Activated gamma-delta T cell treated with anti-CD3 and anti-CD28 coated beads, Interleukin-2, amount 50 U/mL, for 16 hours (primary cell): ENCODE measurements at places on chromosomes 6 and 20.

DNA sequence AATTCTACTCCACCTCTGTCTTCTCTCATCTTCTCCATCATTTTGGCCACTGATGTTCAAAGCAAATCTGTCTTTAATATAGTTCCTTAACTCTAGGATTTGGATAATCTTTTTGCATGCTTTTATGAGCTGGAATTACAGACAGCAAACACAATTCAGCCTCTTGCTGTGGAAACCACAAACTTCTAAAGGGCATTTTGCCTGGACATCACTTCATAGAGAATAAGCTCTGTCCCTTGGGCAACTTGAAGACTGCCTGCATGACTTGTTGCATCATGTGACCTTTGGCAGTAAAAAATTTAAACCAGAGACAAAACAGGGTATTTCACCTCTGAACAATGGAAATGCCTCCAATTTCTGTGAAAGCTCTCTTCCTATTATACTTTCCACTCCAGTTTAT is 74.1 kb upstream of the HDDC2 start:
- DNase-seq = no peak

GRCh38 chr6:154578004-154578559 is 67.6 kb upstream of the CNKSR3 start:
- DNase-seq = no peak

DNA sequence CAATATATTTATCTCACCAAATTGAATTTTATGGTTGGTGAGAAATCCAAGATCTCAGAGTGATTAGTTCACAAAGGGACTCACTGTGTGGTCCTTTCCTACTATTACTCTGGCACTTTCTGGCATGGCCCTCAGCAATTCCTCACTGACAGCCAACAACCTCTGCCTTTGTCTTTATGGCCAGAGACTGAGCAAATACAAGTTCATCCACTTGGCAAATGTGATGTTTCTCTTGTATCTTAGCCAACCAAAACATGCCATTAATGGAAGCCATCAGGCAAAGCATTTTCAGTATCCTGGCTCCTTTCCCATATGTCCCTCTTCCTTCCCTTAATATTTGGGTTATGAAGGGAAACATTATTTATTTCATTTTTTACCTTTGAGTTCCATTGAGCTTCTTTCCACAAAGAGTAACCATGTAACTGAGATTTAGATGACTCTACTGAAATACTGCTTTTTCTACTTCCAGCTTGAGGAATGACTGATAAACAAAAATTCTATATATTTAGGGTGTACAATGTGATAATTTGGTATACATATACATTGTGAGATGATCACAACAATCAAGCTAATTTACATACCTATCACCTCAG is 30.8 kb upstream of the SMLR1 start:
- no peak for DNase-seq

DNA sequence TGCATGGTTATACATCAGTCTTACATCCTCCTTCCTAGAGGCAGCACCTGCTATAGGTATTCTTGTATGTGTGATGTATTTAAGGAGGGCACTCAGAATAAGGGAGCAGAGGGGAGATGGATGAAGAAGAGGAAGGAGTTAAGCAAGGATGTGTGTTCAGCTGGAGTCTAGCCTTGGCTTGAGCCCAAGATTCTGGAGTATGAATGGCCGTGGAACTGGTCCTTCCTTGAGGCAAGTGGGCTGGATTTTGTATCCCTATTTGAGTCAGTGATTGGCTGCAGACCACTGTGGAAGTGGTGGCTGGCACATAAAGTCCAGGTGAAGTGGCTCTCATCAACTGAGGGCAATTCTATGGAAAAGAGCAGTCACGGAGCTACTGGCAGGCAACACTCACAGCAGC is 112.0 kb upstream of the RNF24 start:
- DNase-seq = no peak

DNA sequence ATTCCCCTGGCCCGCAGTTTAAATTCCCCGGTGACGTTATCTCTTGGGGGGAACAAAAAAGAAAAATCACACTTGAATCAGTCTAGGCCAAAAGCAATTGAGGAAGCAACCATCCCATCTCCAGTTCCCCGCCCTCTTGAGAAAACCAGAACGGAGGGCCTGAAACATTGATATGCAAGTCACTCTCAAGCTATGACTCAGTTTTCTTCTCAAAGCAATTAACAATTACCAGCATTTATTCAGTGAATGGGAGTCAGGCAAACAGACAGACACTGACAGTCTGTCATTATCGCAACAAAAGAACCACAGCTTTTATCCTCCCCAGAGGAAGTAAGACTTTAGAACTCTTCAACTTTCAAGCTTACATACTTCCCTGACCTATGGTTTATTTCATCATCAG is 100.9 kb downstream of the OPRM1 start:
- DNase-seq = no peak

DNA sequence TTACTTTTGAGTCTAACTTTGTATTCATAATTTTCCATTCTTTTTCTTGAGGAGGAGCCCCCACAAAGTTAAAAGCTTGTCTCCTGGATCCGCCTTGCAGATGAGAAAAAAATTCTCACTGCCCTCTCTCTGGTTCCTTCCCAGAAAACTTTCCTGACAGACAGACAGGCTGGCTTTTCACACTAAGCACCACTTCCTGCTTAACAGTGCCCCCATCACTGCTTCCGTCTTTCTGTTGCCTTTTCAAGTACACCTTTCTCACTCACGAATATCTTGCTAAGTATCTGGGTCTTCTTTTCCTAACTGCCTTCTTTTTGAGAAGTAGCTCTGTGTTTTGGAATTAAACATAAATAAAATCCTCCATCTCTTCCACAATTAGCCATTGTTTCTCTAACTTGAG is 19.8 kb upstream of the LMBRD1 start:
- DNase-seq = no peak

DNA sequence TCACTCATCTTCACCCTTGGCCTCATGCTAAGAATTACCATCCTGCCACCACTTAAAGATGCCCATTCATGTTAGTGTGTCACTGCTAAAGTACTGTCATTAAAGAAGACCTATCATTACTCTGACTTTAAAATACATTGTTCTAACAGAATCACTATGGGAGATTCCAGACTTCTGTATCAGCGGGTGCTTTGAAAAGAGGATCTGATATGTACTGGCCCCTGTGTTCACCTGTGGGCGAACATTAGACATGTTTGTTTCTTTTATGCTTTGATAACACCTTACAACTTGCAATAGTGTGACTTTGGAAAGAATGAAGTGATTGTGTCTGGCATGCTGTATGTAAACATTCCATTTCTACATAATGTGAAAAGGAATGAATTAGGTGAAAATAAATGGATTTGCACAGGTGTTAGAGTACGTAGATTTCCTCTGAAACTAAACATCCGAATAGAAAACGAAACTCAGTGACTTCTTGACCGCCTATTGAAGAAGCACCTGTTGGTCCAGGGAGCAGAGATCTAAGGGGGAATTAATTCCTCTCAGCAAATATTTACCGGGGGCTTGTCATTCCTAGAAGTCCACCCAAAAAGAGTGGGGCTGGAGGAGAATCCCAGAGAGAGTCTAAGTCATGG is 132.3 kb downstream of the CARMIL1 start:
- DNase-seq = no peak

DNA sequence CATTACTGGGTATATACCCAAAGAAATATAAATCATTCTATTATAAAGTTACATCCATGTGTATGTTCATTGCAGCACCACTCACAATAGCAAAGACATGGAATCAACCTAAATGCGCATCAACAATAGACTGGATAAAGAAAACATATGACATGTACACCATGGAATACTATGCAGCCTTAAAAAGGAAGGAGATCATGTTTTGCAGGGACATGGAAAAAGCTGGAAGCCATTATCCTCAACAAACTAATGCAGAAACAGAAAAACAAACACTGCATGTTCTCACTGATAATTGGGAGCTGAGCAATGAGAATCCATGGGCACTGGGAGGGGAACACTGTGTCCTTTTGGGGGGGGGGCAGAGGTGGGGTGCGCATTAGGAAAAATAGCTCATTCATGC is 50.9 kb upstream of the HLA-G start:
- no peak for DNase-seq

DNA sequence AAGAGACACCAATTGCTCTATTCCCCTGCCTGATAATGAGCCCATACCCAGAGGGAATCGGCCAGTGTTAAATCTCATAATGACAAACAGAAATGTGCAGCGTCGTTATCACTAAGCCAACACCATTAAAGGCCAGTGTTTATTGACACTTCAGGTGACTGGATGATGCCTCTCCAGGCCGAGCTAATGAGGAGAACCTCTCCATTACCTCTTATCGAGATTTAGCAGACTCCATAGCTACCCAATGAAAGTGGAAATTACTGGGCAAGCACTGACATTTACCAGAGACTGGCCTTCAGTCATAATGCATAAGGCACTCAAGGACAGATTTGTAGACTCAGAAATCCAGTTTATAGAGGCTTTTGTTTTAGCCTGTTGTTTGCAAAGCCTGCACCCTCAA is 669.5 kb downstream of the MAFB start:
- DNase-seq = no peak

GRCh38 chr6:144768551-144769075 is 483.5 kb downstream of the UTRN start:
- DNase-seq = no peak

DNA sequence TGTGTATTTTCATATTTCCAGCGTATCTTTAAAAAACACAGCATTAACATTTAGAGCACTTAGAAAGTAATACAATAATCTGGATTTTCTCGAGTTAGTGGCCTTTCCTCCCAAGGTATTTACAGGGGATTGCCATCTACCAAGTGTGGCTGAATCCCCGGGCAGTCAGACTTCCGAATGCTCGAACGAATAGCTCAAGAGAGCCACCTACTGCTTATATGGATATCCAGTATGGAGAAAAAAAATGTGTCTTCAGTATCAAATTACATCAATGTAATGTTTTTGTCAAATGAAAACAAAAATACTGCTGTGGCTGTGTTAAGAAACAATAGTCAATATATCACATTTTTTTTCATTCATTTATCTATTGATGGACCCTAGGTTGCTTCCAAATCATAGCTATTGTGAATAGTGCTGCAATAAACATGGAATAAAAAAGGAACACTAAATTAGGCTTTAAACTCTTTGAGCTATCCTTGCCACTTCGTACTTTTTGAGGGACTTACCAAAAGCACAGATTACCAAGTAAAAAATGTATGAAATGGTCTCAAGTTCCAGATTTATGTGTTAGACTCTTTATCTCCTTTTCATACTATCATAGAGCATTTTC is 654.5 kb upstream of the PTCHD4 start:
- no peak for DNase-seq

GRCh38 chr20:59398537-59399205 is 98.3 kb downstream of the EDN3 start:
- no peak for DNase-seq

- no peak for DNase-seq
These were observed 62.3 kb upstream of the KCNQ5 start for GRCh38 chr6:72559555-72559954.

DNA sequence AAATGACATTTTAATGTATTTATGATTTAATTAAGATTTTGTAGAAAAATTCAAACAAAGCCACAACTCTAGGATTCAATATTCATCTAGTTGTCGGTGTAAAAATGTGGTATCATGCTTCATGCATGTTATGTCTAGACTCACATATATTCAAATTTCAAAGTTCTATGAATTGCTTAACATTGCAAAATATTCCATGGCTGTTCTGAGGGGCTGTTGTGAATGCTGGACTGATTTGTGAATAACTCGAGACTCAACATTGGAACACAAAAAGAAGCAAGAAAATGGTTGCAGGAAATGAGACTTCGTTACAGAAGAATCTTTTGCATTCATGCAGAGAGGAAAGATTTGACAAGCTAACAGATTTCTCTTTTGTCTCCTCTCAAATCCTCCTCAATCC is 705.9 kb downstream of the DHX35 start:
- no peak for DNase-seq

GRCh38 chr20:53738945-53739798 is 145.5 kb upstream of the ZNF217 start:
- no peak for DNase-seq

DNA sequence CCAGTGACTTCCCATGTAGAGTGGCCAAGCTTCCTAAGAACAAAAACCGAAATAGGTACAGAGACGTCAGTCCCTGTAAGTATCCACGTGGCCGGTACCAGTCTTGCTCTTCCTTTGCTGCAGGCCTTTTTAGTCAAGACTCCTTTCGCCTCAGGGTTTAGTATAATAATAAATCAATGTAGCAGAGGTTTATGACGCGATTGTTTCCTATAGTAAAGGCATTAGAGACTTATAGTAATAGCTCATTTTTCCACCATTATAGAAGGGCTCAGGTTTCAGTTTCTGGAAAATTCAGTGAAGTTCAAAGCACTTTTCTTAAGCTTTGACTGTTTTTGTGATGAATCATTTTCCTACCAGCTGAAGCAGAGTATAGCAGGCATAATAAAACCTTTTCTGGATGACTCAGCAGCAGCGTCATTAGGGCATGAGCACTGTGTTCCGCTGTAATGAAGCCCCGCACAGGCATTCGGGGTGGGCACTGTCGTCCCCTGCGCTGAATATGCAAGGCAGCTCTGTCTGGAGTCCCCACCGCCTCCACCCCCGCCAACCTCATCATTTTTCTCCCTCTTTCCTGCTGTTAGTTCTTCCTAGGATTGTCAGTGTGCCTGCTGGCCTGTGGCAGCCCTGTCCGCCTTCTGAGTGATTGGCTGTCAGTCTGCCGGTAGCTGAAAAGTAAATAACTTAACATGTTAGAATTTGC is 51.3 kb downstream of the PTPN1 start:
- DNase-seq = peak; percentile 27

GRCh38 chr20:16098890-16099639 is 474.2 kb downstream of the KIF16B start:
- DNase-seq = no peak

- no peak for DNase-seq
These were observed 467.4 kb upstream of the PLCB4 start for GRCh38 chr20:8601542-8601912.

DNA sequence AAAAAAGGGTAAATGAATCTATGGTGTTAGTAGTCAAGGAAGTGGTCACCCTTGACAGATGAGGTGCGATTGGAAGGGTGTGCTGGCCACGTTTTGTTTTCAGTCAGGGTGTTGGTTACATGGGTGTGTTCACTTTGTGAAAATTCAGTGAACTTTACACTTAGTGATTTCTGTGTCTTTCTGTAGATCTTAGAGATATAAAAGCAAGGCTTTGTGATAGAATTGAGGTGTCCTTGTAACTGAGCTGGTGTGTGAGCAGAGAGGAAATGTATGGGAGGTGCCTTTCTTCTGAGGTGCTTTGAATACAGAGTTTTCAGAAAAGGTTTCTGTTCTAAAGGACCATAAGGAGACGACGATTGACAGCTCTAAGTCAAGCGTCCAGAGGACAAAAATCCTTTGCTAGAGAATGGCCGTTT is 90.5 kb downstream of the SAMD3 start:
- DNase-seq = peak; percentile 20

GRCh38 chr20:16518784-16519084 is 54.5 kb downstream of the KIF16B start:
- DNase-seq = no peak

- DNase-seq = no peak
These were observed 53.5 kb downstream of the ZDHHC14 start for GRCh38 chr6:157434349-157435033.

DNA sequence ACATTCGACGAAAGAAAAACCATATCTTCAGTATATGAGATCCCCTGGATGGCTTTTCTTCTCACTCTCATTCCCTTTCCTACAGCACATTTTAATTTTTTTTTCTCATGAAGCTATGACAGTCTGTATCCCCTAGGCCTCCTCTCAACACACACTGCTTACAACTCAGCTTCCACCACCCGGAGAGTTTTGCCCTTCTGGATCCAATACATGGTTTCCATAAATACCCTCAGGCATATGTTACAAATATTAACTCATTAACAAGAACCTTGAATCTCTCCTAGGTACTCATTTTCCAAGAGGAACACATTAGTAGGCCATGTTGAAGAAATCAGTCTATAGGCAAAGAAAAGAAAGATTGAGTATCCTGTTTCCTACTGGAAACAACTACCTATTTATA is 44.0 kb downstream of the PAK5 start:
- no peak for DNase-seq
